Mucosa of descending colon (tissue), 3 donors: ENCODE measurements at places on chromosomes 1 and 21.

- no peak for DNase-seq
Measured at GRCh38 chr1:218205721-218206120, 79.4 kb upstream of the RRP15 start.

DNA sequence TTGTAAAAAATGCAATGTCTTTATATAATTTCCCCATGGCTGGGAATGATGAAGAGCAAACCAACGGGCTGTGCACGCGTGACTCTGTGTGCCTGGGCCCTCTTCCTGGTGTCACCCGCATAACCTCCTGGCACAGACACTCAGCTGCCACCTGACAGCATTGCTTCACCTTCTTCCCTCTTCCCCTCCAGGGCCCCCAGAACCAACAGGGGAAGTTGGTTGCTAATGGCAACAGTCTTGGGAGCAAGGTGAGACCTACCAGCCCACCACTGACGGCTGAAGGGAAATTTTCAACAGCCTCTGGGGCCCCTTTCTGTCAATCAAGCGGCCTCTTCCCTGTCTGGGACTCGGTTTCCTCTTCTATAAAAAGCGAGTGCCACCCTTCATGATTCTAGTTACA lies 33.2 kb downstream of the SSBP3 start:
- no peak for DNase-seq

DNA sequence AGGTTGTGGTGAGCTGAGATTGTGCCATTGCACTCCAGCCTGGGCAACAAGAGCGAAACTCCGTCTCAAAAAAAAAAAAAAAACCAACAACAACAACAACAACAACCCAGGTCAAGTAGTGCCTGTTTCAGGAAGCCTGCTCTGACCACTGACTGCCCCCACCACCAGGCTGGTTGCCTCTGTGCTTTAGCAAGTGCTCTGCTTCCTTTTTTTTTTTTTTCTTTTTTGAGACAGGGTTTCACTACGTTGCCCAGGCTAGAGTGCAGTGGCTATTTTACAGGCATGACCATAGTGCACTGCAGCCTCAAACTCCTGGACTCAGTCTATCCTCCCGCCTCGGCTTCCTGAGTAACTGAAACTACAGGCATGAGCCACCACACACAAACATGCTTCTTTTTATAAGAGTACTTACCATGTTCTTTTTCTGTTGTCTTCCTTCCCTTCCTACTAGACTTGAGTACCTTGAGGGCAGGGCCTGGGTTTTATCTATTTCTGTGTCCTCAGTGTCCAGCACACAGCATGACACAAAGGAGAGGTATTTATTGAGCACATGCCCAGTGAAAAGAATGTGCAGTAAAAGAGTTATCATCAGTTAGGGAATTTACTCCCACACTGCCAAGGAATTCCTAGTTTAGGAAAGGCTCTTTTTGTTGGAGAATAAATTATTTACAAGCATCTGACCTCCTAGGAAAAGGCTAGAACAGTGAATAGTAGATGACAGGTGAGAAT lies 9.9 kb upstream of the COA7 start:
- no peak for DNase-seq

DNA sequence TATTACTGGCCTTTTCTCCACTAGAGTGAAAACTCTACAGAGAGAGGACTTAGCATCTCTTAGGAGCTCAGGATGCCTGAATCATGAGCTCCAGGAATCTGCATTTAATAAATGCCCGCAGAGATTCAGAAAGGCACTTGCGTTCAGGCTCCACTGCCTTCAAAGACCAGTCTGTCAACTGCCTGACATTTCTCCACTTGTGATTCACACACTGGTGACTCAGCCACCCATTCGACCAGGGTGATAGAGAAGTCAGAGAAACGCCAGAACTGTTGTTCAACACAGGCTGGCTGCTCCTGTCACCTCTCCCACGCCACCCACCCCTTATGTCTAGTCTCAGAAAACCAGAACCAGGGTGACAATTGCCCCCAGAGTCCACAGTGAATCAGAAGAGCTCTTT lies 26.9 kb upstream of the LBR start:
- DNase-seq, result no peak

GRCh38 chr1:9298282-9298681 lies 5.6 kb downstream of the SPSB1 start:
- DNase-seq, result no peak

DNA sequence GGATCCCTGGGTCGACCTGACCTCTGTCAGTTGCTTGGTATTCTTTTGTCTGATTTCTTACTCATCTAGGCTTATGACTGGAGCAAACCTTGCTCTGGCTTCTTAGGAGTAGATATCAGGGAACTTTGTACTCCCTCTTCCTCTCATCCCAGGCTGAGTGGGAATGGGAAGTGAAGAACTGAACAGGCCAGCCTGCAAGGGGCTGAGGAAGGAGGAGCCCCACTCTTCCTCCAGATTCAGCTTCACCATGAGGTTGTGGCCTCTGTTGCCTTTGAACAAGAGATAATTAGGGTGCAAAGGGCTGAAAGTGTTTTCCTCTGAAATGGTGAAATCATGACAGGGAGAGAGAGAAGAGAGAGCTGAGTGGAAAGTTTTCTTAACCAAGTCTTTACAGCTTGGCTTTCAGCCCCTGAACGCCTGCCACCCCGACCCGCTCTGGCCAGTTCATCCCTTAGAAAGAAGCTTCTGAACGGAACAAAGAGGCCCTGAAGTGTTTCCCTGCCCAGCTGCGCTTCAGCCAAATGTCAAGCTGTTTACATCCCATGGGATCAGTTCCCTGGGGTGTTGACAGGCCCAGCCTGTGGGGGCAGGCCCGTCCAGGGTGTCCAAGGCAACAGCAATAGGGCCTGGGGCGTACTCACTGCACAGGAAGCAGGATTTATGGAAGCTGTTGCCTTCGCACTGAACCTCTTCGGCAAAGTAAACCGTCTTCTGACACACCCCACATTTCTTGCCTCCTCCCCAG lies 11.2 kb downstream of the CSRP1 start:
- DNase-seq, result peak; percentile 73

DNA sequence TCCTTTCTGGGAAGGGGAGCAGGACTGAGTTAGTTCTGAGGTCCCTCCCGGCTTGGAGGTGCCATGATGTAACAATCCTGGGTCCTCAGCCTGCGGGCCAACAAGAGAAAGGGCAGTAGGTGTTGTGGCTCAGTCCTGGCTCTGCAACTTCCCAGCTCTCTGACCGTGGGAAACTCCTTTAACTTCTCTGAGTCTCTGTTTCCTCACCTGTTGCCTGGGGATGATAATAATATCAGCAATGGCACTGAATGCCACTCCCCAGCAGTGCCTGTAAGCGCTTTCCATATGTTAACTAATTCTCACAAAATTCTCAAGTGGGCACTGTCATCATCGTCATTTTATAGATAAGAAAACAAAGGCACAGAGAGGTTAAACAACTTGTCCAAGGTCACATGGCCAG lies 2.3 kb downstream of the PADI3 start:
- no peak for DNase-seq

- DNase-seq, result no peak
Measured at GRCh38 chr1:22484706-22485345, 33.2 kb downstream of the ZBTB40 start.

DNA sequence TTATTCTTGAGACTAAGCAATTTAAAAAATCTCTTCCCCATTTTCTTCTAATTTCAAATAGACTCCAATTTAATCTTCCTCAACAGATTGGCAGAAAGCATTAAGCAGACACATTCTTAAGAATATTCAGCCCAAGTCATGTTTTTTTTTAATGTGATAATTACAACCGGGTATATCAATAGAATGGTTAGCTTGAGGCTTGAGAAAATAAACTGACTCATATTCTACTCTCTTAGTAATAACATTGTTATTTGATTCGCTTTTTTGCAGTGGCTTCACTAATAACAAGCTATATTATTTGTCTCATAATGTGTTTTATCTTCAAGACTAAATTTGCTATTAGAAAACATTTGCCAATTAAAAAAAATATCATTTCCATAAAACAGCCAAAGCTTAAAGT lies 488.6 kb upstream of the RGS18 start:
- DNase-seq, result no peak

GRCh38 chr1:231200388-231201031 lies 38.7 kb downstream of the TRIM67 start:
- DNase-seq, result no peak

GRCh38 chr1:8333246-8333987 lies 15.5 kb downstream of the SLC45A1 start:
- DNase-seq, result no peak

DNA sequence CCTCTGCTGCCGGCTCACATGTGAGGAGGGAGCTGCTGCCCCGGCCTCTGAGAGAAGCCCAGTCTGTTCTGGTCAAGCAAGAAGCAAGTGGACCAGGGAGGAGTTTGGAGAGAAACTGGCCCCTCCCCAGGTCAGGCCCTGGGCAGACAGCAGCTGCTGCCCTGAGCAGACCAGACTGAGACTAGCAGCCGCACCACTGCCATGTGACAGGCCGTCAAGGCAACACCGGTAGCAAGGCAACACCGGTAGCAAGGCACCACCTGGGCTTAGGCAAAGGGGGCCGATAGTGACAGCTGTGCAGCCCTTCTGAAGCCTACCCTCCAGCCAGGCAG lies 50.3 kb downstream of the ARHGEF16 start:
- no peak for DNase-seq

GRCh38 chr1:180186831-180187230 lies 32.2 kb downstream of the QSOX1 start:
- DNase-seq, result no peak

DNA sequence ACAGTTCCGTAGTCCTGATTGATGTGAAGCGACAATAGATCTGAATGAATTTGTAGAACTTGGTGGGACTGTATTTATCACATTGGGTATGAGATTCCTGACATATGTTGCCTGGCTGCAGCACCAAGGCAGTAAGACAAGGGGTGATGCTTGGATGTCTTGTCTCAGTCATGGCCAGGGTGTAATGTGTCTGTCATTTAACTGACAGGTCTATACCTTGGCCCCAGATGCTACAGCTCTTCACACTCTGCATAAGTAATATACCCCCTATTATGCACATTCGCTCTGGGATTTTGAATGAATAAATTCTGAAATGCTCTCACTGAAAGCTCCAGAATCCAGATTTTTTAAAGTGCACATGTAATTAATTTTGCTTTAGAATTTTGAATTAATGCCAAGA lies 47.3 kb downstream of the NTNG1 start:
- no peak for DNase-seq

- no peak for DNase-seq
Measured at GRCh38 chr1:180407051-180407450, 95.3 kb downstream of the ACBD6 start.

GRCh38 chr1:29711582-29712283 lies 475.4 kb downstream of the PTPRU start:
- DNase-seq, result no peak

- peak; percentile 67 for DNase-seq
Measured at GRCh38 chr1:160429125-160429561, 28.8 kb downstream of the VANGL2 start.

DNA sequence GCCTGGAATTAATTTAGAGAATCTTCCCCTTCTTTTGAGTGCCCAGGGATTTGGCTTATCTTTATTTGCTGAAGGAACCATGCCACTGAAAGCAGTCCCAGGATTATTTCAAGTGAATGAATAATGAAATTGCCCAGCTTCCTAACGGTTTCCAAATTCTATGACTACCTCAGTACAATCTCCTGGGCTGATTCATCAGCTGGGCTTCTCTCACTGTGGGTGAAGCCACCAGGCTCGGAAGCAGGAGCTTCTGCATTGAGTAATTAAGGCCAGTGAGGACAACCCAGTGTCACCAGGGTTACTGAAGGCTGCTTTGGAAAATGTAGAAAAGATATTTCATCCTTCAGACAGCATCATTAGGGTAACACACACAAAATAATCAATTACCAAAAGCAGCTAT lies 169.8 kb downstream of the DAB1 start:
- no peak for DNase-seq

DNA sequence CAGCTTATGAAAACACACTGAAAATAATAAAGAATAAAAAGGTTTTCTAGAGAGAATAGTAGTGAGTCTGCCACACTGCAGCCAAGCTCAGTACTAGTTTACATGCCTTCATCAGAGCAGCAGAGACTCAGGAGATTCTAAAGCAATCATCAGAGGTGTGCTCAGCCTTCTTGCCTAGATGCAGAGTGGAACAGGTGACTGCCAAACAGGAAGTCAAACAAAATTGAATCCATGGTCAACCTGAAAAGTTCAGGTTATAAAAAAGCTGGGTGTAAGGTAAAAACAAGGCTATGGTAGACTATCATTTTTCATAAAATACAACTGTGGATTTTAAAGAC lies 165.3 kb upstream of the C1orf105 start:
- no peak for DNase-seq

DNA sequence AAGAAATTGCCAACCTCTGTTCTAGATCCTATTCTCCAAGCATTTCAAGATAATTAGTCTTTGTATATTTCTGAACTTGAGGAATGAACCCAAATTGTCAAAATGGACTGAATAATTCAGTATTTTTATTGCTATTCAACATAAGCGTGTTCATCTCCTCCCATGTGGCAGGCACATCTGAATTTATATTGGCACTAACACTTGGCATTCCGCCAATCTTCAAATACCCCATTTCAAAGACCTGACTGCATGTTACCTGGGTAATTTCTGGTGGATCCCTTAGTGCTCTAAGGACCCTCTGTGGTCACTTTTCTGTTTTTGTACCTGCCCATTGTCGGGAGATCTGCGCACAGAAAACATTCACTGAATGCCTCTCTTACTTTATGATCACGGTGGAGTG lies 66.6 kb downstream of the BACE2 start:
- DNase-seq, result no peak

- DNase-seq, result no peak
Measured at GRCh38 chr21:46424621-46425020, 34.1 kb upstream of the DIP2A start.

DNA sequence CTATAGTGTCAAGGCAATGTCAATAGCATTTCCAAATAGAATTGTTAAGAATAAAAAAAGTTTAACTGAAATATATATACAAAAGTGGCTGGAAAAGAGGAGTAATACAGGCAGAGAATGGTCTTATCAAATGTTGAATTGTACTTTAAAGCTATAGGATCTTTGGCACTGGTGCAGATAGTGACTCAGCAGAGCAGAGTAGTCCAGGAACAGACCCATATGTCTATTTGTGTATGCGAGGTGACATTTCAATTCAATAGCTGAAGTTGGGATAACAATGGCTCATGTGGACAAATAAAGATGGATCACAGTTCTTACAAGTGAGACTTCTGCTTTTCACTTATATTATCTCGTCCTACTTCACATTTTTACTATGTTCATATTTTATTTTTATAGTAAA lies 543.0 kb upstream of the B3GALT2 start:
- DNase-seq, result no peak

- DNase-seq, result no peak
Measured at GRCh38 chr1:56063461-56063860, 515.9 kb downstream of the PLPP3 start.

DNA sequence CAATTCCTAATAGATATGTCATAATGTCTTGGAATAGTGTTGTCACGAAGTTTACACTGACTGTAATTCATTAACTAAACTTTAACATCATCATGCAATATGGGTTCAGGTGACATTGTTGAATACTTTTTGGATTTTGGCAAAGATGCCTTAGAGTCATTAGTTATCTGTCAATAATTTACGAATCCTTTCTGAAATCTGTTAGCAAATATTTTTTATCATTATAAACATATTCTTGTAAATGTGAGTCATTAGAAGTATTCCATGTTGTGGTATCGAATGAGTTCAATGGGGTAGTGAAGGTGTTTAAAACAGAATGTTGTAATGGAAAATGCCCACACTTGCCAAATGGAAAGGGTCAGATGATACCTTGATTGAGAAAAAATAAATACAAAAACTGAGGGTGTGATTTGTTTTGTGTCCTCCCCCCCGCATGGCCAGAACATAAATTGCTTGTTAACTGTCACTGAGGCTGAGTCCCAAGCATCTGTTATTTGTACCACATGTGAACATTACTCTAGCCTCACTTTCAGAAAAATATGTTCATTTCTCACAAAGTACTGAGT lies 5.2 kb upstream of the NR5A2 start:
- DNase-seq, result no peak
